Activated naive CD4-positive, alpha-beta T cell treated with anti-CD3 and anti-CD28 coated beads, Interleukin-2, amount 10 ng/mL, durations not matched to agents 7 days and 5 days (primary cell): ENCODE measurements at places on chromosomes 2 and 18.
A peak's percentile ranks its signal among the peaks of the same experiment; 100 is the strongest.

DNA sequence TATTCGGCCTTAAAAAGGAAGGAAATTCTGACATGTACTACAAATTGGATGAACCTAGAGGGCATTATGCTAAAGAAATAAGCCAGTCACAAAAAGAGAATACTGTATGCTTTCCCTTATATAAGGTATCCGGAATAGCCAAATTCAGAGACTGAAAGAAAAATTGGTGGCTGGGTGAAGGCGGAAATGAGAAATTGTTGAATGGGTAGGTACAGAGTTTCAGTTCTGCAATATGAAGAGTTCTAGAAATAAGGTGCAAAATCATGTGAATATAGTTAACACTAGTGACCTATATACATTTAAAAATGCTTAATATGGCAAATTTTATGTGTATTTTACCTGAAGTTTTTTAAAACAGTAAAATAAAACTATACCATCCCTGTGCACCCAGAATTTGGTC, 43.1 kb downstream of the RMP24 start:
- no peaks in the 10 kb centered on the region for H3K36me3 ChIP-seq
- DNase-seq, result no peak
- no peaks in the 10 kb centered on the region for H3K27me3 ChIP-seq
- no peak overlapping the region for H3K27ac ChIP-seq
- no peak overlapping the region for H3K4me3 ChIP-seq

- no peaks in the 10 kb centered on the region for H3K27me3 ChIP-seq
- H3K4me1 ChIP-seq, result no peaks in the 10 kb centered on the region
- no peak overlapping the region for H3K4me3 ChIP-seq
- no peak overlapping the region for H3K27ac ChIP-seq
- H3K36me3 ChIP-seq, result no peaks in the 10 kb centered on the region
Measured at GRCh38 chr18:38981389-38981788, 1415.8 kb upstream of the CELF4 start.

DNA sequence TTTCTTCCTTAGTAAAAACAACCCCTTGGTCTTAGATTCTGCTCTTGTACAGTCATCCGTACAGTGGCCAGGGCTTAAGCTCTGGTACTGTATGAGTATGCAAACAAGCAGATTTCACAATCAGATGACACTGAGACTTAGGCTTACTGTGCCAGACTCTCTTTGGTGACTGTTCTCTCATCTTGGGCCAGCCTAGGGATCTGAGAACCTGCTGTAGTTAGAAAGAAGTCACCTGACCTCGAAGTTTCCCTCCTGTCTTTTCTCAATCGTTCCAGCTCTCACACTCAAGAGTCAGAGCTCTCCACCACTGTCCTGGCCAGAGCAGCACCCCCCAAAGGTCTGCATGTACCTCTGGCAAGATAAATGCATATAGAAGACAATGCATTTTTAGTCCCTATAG, 63.2 kb downstream of the ZEB2 start:
- no peak overlapping the region for H3K27ac ChIP-seq
- no peaks in the 10 kb centered on the region for H3K4me1 ChIP-seq
- H3K4me3 ChIP-seq, result no peak overlapping the region
- H3K27me3 ChIP-seq, result peaks cover 17% of the 10 kb centered on the region
- no peaks in the 10 kb centered on the region for H3K36me3 ChIP-seq

DNA sequence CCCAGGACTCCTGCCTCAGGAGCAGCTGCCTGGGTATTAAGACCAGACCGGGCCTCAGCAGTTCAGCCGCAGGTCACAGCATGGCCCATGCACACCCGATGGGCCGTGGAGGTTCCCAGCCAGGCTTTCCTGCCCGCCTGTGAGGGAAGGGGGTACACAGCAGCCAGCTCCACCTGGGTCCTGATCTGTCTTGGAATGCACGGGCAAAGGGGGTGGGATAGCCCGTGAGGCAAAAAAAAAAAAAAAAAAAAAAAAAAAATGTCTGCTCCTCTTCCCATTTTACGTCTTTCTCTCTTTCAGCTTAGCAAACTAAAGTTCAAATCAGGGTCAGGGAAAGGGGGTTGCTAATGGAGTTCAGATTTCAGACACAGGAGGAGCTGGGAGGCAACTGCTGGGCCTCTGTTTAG, 385.2 kb downstream of the TNS1 start:
- no peak for DNase-seq
- H3K4me3 ChIP-seq, result no peak overlapping the region
- no peaks in the 10 kb centered on the region for H3K36me3 ChIP-seq
- no peak overlapping the region for H3K27ac ChIP-seq
- no peaks in the 10 kb centered on the region for H3K4me1 ChIP-seq

- H3K27ac ChIP-seq, result no peak overlapping the region
- no peak overlapping the region for H3K4me3 ChIP-seq
- H3K36me3 ChIP-seq, result no peaks in the 10 kb centered on the region
- H3K4me1 ChIP-seq, result no peaks in the 10 kb centered on the region
Measured at GRCh38 chr2:111194835-111195621, 74.3 kb downstream of the BCL2L11 start.

- no peak for DNase-seq
Measured at GRCh38 chr2:201816657-201817575, 10.6 kb downstream of the CDK15 start.

- no peak for DNase-seq
- peaks cover 60% of the 10 kb centered on the region for H3K4me1 ChIP-seq
- H3K27me3 ChIP-seq, result no peaks in the 10 kb centered on the region
- H3K36me3 ChIP-seq, result peaks cover 18% of the 10 kb centered on the region
- H3K27ac ChIP-seq, result peak overlapping the region; percentile 98
Measured at GRCh38 chr2:175168564-175168945, 552 bp upstream of the ATF2 start.

GRCh38 chr2:128555433-128555832, 236.8 kb upstream of the HS6ST1 start:
- no peak for DNase-seq
- H3K4me3 ChIP-seq, result no peak overlapping the region
- no peaks in the 10 kb centered on the region for H3K4me1 ChIP-seq
- peaks cover 14% of the 10 kb centered on the region for H3K27me3 ChIP-seq

DNA sequence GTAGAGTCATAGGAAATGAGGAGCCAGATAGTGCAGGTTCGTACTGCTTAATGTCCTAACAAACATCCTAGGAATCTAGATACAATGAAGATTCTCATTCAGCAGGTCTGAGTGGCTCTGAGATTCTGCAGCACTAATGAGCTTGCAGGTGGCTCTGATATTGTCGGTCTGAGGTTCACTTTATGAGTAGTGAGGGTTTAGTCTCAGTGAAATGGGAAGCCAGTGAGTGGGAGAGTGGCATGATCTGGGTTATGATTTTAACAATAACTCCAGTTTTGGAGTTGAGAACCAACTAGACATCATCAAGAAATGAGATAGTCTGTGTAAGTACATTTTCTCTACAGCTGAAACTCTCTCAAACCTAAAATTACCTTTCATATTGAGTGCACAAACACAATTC, 166.8 kb upstream of the SP5 start:
- H3K36me3 ChIP-seq, result no peaks in the 10 kb centered on the region
- no peak overlapping the region for H3K27ac ChIP-seq
- no peaks in the 10 kb centered on the region for H3K4me1 ChIP-seq
- H3K4me3 ChIP-seq, result no peak overlapping the region

- H3K27me3 ChIP-seq, result peaks cover 92% of the 10 kb centered on the region
- peaks cover 8% of the 10 kb centered on the region for H3K36me3 ChIP-seq
- H3K27ac ChIP-seq, result peak overlapping the region; percentile 78
- peaks cover 4% of the 10 kb centered on the region for H3K4me1 ChIP-seq
- no peak for DNase-seq
- H3K4me3 ChIP-seq, result no peak overlapping the region
Measured at GRCh38 chr2:176111309-176111663, 4.2 kb downstream of the HOXD11 start.

DNA sequence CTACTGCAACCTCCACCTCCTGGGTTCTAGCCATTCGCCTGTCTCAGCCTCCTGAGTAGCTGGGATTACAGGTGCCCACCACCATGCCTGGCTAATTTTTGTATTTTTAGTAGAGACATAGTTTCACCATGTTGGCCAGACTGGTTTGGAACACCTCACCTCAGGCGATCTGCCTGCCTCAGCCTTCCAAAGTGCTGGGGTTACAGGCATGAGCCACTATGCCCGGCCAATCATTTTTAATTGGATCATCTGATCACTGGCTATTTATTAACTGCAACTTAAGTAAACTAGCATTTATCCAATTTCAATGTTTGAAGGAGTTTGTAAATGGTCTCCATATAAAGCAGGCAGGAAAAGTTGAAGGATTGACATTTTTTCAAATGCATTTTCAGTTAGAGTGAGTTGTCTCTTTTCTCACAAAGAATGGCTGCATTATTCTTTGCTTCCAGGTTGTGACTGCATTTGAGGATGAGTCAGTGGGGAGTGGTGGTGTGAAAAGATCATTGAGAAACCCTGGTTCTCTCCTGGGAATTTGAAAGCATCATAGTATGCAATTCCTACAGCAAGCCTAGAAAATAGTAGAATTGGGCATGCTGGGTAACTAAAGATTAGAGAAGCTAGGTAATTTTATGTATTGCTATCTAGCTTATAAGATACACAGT, 431.1 kb upstream of the ZEB2 start:
- no peaks in the 10 kb centered on the region for H3K27me3 ChIP-seq
- H3K4me1 ChIP-seq, result no peaks in the 10 kb centered on the region
- no peak overlapping the region for H3K27ac ChIP-seq
- DNase-seq, result no peak

GRCh38 chr2:127576433-127577207, 41.1 kb downstream of the MYO7B start:
- no peaks in the 10 kb centered on the region for H3K36me3 ChIP-seq
- H3K4me3 ChIP-seq, result no peak overlapping the region
- peaks cover 27% of the 10 kb centered on the region for H3K4me1 ChIP-seq

GRCh38 chr2:236627841-236628240, 58.2 kb downstream of the ACKR3 start:
- no peak for DNase-seq
- H3K36me3 ChIP-seq, result no peaks in the 10 kb centered on the region
- no peak overlapping the region for H3K4me3 ChIP-seq
- H3K4me1 ChIP-seq, result peaks cover 2% of the 10 kb centered on the region
- peaks cover 5% of the 10 kb centered on the region for H3K27me3 ChIP-seq

DNA sequence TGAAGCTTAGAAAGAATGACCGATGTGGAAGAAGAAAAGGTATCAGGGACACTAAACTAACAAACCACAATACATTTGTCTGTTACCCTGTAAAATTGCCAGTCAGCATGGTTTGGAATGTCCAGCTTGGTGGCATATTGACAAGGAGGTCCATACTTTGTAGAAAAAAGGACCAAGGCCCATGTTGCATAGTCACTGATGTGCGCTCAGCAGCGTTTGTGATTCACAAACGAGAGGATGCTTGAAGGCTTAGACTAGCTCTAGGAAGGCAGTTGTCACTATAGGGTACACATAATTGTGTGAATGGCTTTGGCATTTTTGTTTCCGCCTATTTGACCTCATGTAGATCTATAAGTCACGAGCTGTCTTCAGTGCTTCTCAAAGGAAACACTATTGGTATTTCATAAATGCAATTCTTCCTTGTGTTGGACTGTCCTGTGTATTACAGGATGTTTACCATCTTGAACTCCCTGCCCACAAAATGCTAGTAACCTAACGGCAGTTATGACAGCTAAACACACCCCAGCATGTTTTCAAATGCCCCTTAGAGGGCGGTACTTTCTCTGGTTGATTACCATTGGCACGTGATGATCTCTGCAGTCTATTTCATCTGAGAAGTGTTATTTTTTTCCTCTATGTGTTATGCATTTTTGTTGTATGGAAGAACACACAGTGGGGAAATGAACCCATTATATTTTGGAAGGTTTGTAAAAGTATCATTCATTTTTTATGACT, 304.2 kb downstream of the CYRIA start:
- no peaks in the 10 kb centered on the region for H3K27me3 ChIP-seq
- H3K4me3 ChIP-seq, result no peak overlapping the region

- no peaks in the 10 kb centered on the region for H3K36me3 ChIP-seq
- no peak overlapping the region for H3K4me3 ChIP-seq
- no peak overlapping the region for H3K27ac ChIP-seq
Measured at GRCh38 chr2:16629044-16629443, 36.6 kb downstream of the CYRIA start.

GRCh38 chr2:12442476-12442847, 274.3 kb upstream of the TRIB2 start:
- peaks cover 10% of the 10 kb centered on the region for H3K36me3 ChIP-seq
- H3K4me1 ChIP-seq, result peaks cover 22% of the 10 kb centered on the region
- no peak overlapping the region for H3K4me3 ChIP-seq
- H3K27ac ChIP-seq, result peak overlapping the region; percentile 33
- DNase-seq, result no peak

GRCh38 chr2:219127037-219127635, 33.5 kb downstream of the NHEJ1 start:
- H3K27ac ChIP-seq, result no peak overlapping the region
- no peak overlapping the region for H3K4me3 ChIP-seq
- H3K27me3 ChIP-seq, result no peaks in the 10 kb centered on the region
- peaks cover 7% of the 10 kb centered on the region for H3K4me1 ChIP-seq
- no peaks in the 10 kb centered on the region for H3K36me3 ChIP-seq

GRCh38 chr2:29398384-29399237, 283.4 kb downstream of the CLIP4 start:
- no peak for DNase-seq
- no peaks in the 10 kb centered on the region for H3K4me1 ChIP-seq
- H3K27ac ChIP-seq, result no peak overlapping the region
- no peak overlapping the region for H3K4me3 ChIP-seq
- peaks cover 17% of the 10 kb centered on the region for H3K27me3 ChIP-seq

- H3K4me1 ChIP-seq, result peaks cover 13% of the 10 kb centered on the region
- H3K27me3 ChIP-seq, result peaks cover 61% of the 10 kb centered on the region
- DNase-seq, result no peak
- H3K27ac ChIP-seq, result no peak overlapping the region
- no peaks in the 10 kb centered on the region for H3K36me3 ChIP-seq
- H3K4me3 ChIP-seq, result no peak overlapping the region
Measured at GRCh38 chr2:38505779-38506178, 96.9 kb downstream of the HNRNPLL start.

GRCh38 chr2:130258356-130258755, 60.1 kb upstream of the TUBA3E start:
- no peak overlapping the region for H3K4me3 ChIP-seq
- no peaks in the 10 kb centered on the region for H3K4me1 ChIP-seq
- H3K27me3 ChIP-seq, result peaks cover 34% of the 10 kb centered on the region

DNA sequence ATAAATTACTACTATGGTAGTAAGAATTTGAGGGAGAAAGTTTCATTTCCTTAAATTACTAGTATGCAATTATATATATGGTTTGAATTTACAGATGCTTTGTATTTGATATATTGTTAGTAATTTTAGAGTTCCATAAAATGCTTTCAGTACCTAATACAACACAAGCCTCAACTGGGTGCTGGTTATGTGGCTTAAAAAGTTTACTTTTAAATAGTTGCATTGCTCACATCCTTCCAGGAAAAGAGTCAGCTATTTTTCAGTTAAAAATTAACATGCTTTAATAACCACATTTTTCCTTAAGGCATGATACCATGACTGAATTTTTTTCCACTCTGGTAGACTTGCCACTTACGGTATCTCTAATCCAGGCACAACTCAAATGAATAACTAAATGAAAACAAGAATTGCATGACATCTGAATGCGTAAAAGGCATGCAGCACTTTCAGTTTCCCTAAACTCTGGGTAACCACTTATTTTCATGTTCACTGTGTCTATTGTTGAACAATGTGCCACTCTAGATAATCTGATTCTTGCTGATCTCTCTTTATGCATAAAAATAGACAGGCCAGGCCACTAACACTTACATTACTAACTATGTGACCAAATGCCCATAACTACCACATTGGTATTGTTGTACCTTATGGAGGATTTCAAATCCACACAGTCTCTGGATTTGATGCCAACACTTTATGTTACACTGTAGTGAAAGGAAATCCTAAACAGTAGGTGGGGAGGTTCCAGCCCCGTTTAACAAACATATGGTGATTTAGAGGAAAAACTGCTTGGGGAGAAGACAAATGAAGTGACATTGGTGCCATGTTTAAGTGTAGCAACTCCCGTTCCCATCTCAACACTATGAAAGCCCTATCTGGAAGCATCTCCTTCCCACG, 35.5 kb upstream of the SLC35F5 start:
- H3K4me1 ChIP-seq, result peaks cover 18% of the 10 kb centered on the region
- H3K27ac ChIP-seq, result peak overlapping the region; percentile 39
- no peaks in the 10 kb centered on the region for H3K36me3 ChIP-seq
- peaks cover 5% of the 10 kb centered on the region for H3K27me3 ChIP-seq
- H3K4me3 ChIP-seq, result peak overlapping the region; percentile 7
